ENCODE measurements at places on chromosomes 11 and 22. TPM values are rescaled to one million over a fixed set of nuclear protein-coding genes. Genes with fewer than 3 reads are reported as not detected.

FERMT3 gene
- 0.56 TPM for total RNA-seq

PIH1D2 gene
- total RNA-seq: 2.2 TPM

GTSE1 gene
- total RNA-seq: 5.9 TPM

GRCh38 chr22:43205748-43206508, 19.0 kb upstream of the TTLL12 start:
- DNase-seq: no peak

- DNase-seq: no peak
Measured at GRCh38 chr11:77609234-77609633, 19.5 kb downstream of the AQP11 start.

BRSK2 gene
- total RNA-seq: under 0.01 TPM

DNA sequence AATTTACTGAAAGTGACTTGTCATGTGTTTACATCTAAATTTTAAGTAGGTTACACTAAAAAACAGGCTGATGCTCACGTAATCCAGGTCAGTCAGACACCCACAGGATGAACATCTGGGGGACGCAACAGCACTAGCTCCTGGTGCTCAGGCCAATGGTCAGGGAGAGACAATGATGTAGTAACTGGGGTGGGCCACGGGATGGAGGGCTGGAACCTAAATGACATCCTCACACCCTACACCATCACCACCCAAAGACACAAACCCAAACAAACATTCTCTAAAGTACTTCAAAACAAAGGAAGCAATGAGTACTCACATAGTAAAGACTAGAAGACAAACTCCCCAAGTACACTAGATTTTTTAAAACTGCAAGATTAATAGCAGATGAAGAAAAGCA, 53.5 kb upstream of the SLC25A1 start:
- DNase-seq: no peak

C11orf16 gene
- not detected for total RNA-seq

DNA sequence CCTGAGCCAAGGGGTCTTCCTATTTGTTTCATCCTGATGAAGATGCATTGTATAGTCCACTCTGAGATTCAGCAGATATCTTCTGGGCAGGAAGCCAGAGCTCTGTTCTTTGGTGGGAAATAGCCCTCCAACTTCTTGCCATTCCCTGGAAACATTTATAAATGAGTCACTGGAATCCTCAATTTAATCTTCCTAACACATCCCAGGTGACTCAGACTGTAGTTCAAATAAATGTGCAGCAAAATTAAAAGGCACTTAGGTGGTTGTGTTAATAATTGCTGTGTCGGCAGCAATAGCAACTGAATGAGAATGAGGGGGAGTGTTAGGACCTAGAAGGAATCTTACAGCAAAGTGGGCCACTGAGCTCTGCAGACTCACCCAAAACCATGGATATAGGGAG, 108.6 kb downstream of the INSC start:
- DNase-seq: peak; percentile 4

GRCh38 chr11:26649884-26650283, 72.0 kb downstream of the SLC5A12 start:
- peak; percentile 53 for DNase-seq

MYRF gene
- total RNA-seq: 1.6 TPM

- DNase-seq: peak; percentile 9
Measured at GRCh38 chr22:39622881-39623367, 52.4 kb downstream of the CACNA1I start.

DNA sequence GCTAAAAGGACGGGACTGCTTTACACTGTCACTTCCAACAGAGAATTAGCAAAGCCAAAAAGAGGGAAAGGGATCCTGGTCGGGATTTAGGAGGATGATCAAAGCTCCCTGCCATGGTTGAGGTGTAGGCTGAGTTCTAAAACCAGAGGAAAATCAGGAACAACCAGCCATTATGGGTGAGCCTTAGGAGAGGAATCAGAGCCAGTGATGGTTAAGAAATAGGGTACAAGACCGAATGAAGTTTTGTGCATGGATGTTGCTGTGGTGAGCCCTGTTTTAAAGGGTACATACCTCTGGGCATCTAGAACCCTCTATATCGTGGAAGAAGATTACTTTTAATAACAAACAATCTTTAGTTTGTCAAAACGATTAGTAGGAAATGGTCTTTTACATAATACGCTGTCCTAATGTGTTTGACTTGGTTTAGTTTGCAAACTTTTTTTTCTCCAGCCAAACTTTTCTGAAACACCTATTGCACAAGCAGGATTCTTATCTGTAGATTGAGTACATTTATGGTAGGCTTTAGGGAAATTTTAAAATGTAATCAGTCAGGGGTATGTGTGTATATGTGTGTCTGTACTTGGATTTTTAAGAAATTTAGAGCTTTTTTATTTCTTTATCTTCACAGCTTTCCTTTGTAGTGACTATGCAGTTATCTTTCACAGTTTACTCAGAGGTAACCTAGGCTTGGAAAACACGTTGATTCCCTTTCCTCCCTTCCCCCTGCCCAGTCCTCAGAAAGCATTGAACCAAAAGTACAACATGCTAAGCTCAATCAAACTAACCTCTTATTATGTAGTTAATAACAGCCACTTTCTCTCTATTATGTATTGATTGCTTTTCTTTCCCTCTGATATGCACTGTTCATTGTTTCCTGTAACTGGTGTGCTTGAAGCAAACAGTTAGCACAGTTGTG, 26.8 kb downstream of the TRIM44 start:
- no peak for DNase-seq

GRCh38 chr11:128547946-128548648, 39.3 kb downstream of the ETS1 start:
- DNase-seq: no peak

KCNQ1 gene
- total RNA-seq: not detected

FOLH1 gene
- not detected for total RNA-seq

DNA sequence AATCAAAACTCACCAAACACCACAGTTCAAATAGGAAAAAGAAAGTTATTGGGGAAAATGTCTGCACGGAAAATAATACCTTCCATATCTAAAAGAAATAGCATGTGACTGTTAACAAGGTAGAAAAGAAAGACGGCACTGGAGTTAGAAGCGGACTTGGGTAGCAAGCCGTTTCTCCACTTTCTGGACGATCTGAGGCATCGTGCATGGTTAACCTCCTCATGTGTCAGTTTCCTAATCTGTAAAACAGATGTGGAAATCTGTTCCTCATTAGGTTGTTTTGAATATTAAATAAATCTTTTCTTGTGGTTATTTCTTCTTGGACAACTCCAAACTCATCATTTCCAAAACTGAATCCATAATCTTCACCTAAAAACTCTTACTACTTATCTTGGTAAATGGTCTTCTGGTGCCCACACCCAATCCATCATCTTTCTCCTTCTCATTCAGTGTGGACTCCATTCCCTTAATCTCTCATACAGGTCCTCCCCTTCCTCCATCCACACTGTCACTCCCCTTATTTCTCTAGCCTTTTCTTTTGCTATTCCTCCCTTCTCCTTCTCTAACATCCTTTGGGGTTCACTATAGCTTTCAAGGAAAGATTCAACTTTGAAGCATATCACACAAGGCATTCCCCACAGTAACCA, 53.5 kb downstream of the VSIG10L2 start:
- no peak for DNase-seq

- DNase-seq: no peak
Measured at GRCh38 chr22:47160141-47160541, 397.7 kb downstream of the TBC1D22A start.

DNA sequence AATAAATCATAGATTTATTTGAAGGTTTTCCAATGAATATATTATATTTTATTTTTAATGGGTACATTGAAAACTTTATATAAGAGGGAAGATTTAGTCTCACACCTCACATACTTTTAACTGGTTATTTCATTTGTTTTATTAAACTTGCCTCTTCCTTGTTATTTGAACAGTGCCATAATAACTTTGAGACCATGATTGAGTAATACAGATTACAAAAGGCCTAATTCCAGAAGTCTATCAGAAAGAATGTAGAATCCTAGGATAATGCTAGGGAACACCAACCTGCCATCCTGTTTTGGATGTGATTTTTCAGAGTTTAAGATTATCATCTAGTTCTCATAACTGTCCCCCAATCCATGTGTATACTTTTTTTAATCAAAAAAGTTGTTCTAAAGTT, 102.7 kb upstream of the BIRC3 start:
- DNase-seq: no peak

DNA sequence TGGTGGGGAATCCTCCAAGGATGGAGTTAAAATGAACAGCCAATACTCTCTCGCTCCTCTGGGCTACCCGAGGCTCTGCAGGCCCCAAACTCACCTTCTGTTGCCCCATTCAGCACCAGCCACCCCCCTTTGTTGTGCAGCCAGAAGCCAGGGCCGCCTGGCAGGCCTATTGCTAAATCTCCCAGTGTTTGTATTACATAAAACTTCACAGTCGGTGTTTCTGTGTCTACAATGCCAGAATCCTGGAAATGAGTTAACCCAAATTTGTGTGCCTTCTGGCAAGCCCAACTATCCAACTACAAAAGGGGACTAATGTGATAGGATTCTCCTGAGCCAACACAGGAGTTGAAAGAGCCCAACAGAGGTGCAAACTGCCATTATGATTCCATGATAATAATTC, 9.3 kb downstream of the KCNJ5 start:
- DNase-seq: no peak

DNA sequence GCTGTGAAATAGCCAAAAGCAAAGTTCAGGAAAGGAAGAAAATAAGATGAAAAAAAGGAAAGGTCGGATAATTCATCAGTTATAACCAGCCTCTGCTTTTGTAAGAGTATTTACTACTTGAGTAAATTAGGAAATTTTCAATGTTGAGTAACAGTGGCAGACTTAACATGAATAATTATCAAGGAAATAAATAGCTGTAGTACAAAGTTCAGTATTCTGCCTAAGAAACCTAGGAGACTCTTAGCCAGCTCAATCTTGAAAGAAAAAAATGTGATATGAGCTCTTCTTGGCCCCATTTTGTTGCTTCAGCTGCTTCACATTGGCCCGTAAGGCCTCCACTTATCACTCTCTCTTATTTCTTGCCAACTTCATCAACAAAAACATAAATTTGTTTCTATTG, 17.0 kb upstream of the DNAJB7 start:
- DNase-seq: no peak

PHF21B gene
- not detected for total RNA-seq
